ENCODE measurements at places on chromosomes 7 and 10. TPM values are rescaled to one million over a fixed set of nuclear protein-coding genes. Genes with fewer than 3 reads are reported as not detected.

Gene LRRC61
- 5.2 TPM for polyA plus RNA-seq

Gene SKIDA1
- polyA plus RNA-seq, result 0.19 TPM

Gene NFKB2
- 22.6 TPM for polyA plus RNA-seq

Gene INA
- polyA plus RNA-seq, result 0.53 TPM

Gene CH25H
- polyA plus RNA-seq, result 2.8 TPM

Gene TRIM73
- 1.5 TPM for polyA plus RNA-seq

Gene PAPSS2
- 1.3 TPM for polyA plus RNA-seq

Gene C10orf105
- polyA plus RNA-seq, result 0.04 TPM

Gene DCLRE1C
- polyA plus RNA-seq, result 5.7 TPM

Gene SEMA3E
- 0.28 TPM for polyA plus RNA-seq

Gene CALHM3
- polyA plus RNA-seq, result not detected

Gene C10orf71
- polyA plus RNA-seq, result not detected

Gene ASZ1
- not detected for polyA plus RNA-seq

Gene NPC1L1
- polyA plus RNA-seq, result 0.65 TPM

Gene SH3PXD2A
- polyA plus RNA-seq, result 14.9 TPM

Gene SCART1
- polyA plus RNA-seq, result 0.31 TPM
